ENCODE measurements at places on chromosomes 7 and 10. TPM values are rescaled to one million over a fixed set of nuclear protein-coding genes. Genes with fewer than 3 reads are reported as not detected.

MBL2 gene
- total RNA-seq, result not detected

CHST15 gene
- total RNA-seq, result 7.5 TPM

SPDYE2 gene
- not detected for total RNA-seq

SYNPO2L gene
- not detected for total RNA-seq

SPDYE5 gene
- not detected for total RNA-seq

Measured in A549 treated with Mapracorat at 1 μM for 4 hours (cell line).